ENCODE measurements at places on chromosomes 12 and 14.

GRCh38 chr14:99327458-99328250 is 55.7 kb upstream of the BCL11B start:
- no peak for DNase-seq

DNA sequence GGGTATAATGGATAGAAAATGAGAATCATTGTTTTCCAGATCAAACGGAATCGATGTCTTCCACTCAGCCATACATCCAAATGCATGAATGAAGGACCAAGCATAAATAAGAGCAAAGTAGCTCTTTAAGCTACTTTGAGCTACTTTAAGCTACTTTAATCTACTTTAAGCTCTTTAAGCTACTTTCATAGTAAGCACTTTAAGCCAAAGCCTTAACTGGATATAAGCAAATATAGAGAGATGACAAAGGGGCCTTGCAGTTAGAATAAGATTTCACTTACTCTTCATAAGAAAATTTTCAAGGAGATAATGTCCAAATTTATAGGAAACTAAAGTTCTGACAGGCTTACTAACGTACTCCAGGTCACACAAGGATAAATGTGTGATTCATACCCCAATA is 355.6 kb upstream of the KITLG start:
- DNase-seq: no peak

DNA sequence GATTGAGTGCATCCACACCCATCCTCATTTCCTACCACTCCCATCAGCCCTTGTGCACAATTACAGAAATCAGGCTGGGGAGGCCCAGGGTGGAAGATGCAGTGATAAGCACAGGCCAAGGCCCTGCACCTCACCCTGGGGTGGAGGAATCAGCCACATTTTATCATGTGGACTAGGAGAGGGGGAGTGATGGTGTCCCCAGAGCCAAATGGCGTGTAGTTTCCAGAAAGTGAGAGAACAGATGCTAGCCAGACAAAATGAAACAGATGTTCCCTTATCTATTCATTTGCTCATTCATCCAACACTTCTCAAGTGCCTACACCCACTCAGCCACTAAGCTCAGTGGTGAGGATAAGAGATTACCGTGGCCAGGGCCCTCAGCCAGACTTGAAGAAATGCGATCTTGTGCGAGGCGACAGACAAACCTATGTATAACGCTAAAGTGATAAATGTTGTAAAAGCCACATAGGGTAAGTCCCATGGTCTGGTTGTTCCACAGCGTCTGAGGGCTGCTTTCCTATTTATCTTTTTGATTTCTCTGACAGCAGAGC is 93.6 kb downstream of the STAB2 start:
- no peak for DNase-seq

DNA sequence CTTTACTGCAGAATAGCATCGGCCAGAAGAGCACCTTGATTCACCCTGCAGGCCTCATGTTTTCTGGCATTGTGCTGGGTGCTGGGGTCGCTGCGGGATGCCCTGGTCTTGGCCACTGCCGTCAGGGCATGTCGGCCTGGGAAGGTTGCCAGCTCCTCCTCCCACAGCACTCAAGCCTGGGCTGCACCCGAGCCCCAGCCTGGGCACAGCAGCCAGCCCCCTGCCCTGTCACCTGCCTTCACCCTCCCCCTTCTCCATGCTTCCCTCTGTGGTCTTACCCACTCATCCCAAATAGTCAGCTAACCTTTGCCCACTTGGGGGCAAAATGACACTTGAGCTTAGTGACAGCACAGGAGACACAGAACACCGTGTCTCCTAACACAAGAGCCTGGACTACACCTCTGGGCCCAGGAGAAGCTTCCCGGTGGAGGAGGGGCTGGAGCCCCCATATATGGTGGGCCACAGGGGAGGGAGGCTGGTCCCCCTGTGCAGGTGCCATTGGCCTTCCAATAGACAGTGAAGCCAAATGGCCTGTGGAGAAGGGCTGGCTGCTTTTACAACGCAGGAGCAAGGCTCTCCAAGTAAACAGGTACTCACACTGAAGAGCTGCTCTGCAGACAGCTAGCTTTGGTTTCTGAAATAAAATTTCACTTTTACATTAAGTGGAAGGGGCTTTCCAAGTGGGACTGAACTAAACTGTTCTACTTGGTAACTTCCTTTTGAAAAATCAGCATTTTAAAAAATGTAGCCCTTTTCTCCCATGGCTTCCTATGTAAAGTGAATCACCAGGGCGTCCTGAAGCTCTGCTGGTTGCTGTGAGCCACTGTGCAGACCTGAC is 51.2 kb upstream of the AMN start:
- DNase-seq: no peak

- DNase-seq: no peak
Observed at GRCh38 chr14:32679927-32680612, 258.6 kb upstream of the NPAS3 start.

- peak; percentile 53 for DNase-seq
Observed at GRCh38 chr12:108689314-108690190, 41.8 kb downstream of the CORO1C start.

- DNase-seq: no peak
Observed at GRCh38 chr12:30422844-30423243, 272.8 kb downstream of the IPO8 start.

DNA sequence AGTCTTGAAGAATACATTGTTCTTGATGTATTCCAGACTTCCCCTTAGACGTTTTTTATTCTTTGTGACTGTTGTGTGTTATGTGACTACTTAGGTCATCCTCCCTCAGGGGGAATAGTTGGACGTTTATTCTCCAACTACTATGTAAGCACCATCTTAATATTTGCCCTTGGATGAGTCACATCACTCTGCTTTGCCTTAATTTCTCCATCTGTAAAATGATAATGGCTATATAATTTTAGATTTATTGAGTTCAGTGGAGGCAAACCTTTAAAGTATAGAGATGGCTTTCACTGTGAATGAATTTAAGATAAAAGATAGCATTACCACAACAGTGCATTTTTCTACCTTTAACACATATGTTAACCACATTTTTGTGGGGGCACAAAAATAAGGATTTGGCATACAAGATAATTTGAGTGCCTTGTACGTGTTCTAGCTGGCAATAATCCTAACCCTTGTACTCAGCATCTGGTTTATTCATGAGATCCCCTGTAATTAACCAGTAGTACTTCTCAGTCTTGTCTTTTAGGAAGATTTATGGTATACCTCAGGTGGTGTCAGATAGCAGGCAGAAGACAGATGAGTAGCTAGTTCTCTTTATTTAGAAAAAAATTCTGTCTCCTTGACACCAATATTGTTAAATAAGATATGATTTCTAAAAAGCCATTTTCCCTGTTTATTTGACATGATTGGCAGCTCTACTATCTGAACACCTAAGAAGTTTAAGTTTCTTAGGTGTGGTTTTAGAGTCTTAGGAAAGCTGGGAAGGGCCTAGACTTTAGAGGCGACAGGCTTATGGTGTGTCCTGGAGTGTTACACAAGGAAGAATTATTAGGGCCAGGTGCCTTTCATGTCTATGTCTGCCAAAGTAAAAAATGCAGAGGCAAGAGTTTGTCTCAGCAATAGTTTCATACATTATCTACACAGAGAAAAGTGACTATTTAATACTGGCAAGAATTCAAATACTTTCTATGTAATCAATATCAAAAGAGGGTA is 152.3 kb downstream of the RAD51B start:
- no peak for DNase-seq

GRCh38 chr12:20376984-20377383 is 8.6 kb downstream of the PDE3A start:
- DNase-seq: no peak

DNA sequence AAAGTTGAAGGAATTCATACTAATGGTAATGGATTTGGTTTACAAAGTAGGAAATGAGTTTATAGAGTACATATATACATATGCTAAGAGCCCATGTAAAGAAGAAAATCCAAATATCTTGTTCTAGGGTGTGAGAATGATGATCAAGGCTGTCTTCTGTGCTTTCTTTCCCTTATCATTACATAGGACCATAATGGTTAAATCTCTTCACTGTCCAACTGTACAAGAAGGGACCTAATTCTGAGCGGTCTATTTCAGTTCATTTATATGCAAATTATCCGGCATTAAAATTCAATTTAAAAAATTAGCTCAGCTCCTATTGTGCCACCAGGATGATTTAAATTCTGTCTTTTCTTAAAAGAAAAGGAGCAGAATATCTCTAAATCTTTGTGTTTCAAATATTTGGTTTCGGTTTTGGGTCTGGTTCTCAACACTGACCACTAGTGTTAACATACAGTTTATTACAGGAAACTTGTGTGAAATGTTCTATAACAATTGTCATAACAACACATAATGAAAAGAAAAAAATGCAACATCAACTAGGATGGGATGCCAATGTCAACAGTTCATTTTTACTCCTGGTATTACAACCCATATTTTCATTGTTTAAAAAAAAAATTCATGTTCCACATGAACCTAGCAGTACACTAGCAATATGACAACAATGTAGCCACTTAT is 16.8 kb downstream of the OR4K1 start:
- DNase-seq: peak; percentile 17

- no peak for DNase-seq
Observed at GRCh38 chr14:42322531-42323284, 716.0 kb downstream of the LRFN5 start.

- no peak for DNase-seq
Observed at GRCh38 chr14:40523123-40523522, 1083.6 kb upstream of the LRFN5 start.

DNA sequence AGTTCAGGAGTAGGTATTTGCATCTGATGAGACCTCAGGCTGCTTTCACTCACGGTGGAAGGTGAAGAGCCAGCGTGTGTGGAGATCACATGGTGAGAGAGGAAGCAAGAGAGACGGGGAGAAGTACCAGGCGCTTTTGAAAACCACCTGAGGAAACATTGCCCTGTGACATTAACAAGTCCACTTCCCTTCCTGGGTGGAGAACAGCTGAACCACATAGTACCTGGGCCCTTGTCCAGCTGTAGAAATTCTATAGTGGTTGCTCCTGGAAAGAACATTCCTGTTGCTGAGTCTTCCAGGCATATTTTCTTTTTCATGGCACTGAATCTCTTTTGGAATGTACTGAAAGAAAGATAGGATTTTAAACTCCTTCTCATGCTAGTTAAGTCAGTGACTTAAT is 87.3 kb upstream of the RIN3 start:
- DNase-seq: no peak

DNA sequence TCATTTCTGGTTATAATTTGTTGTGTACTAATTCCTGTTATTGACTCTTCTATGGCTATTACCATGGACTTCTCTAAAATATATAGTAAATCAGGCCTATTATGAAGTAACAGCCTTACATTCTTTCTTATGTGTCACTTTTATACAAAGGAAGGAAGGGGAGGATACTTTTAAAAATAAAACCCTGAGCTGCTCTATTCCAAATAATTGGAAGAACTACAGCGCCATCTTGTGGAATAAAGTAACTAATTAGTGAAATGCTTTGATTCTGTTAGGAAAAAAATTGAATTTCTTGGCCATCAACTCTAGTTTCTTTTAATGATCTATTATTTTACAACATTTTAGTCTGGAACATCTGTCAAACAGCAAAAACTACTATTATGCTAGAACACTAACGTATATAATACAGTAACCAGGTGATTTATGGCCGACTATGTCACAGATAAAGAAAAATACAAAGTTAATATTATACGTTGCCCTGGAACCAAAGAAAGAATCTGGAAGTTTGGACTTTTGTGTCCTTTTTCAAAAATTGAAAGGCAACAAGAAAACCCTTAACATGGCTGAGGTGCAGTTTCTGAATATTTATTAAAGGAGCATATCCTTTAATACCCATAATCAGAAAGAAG is 55.0 kb upstream of the NELL2 start:
- peak; percentile 65 for DNase-seq

GRCh38 chr14:62691647-62692489 is 353.4 kb downstream of the KCNH5 start:
- peak; percentile 45 for DNase-seq

GRCh38 chr14:95071649-95072280 is 85.6 kb downstream of the DICER1 start:
- DNase-seq: no peak

DNA sequence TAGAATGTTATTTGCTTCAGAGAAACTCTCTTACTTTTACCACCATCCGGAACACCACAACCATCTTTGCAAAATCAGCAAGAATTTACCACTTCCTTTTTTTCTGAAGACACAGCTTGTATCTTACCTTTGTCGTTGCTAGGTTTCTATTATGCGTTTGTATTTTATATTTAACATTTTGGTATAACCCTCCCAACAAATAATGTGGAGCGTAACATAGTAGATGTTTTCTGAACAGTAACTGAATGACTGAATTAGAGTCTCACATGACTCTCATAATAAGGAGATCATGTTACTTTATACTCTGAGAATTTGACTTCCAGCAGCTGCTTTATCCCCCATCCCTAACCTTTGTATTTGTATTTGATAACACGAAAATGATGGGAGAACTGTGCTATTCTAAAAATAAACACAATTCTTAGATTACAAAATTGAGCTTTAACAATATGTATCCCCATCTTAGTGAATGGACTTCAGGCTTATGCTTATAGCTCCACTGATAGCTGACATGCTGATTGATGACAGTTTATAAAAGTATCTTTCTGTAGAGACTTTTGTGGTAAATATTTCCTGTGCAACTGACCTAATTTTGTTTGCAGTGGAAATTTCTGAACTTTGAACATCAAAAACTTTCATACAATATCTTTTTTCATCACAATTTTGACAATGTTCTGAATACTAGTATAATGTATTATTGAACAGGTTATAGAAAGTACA is 7.9 kb upstream of the KLRB1 start:
- DNase-seq: no peak

DNA sequence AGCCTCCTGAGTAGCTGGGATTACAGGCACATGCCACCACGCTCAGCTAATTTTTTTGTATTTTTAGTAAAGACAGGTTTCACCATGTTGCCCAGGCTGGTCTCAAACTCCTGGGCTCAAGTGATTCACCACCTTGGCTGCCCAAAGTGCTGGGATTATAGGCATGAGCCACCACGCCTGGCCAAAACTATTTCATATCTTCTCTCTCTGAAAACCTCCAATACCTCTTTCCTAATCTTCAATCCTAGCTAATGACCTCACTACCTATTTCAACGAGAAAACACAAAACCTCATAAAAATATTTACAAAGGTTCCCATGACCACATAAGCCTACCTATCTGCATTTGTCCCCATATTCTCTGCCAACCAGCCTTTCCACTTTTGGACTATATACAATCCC is 32.3 kb upstream of the ANKS1B start:
- no peak for DNase-seq

GRCh38 chr14:72063761-72064282 is 131.6 kb downstream of the RGS6 start:
- DNase-seq: no peak

- no peak for DNase-seq
Observed at GRCh38 chr14:30994681-30995620, 30.5 kb upstream of the AP4S1 start.

Data from SW 1271 (cell line).